ENCODE measurements at places on chromosomes 1 and 21.

GRCh38 chr1:185091480-185091879, 46.1 kb downstream of the RNF2 start:
- DNase-seq, result no peak

DNA sequence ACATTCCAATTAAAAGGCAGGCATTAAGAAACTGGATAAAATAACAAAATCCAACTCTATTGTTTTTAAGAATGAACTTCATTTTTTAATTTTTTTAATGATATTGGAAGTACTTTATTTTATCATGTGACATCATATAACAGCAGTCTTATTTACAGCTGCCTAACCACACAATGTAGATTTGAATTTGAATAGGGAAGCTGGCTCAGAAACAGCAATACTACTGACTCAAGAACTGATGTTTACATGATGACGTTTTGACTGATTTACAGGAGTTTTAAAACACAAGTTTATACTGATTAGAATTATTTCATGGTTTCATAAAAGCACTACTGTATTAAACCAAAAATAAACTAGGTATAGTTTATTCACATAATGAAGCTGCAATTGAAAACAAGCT, 348.7 kb upstream of the NR5A2 start:
- DNase-seq, result no peak

DNA sequence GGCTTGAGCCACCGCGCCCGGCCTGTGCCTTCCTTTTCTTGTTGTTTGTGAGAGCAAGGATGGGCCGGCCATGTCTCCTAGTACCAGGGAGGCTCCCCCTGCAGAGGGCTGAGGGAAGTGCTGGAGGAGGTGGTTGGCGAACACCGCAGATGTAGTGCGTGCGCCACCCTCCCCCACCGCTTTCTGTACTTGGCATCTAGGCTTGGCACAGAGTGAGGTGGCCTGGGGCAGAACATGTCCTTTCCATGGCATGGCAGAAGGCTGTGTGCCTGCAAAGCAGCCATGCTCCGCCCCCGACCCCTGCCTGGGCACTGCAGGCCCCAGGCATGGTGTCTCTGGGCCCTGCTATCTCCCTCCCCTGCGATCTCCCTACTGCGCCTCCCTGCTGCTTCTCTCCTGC, 30.7 kb downstream of the ALPL start:
- no peak for DNase-seq

- no peak for DNase-seq
Measured at GRCh38 chr1:224253721-224254120, 70.7 kb downstream of the DEGS1 start.

DNA sequence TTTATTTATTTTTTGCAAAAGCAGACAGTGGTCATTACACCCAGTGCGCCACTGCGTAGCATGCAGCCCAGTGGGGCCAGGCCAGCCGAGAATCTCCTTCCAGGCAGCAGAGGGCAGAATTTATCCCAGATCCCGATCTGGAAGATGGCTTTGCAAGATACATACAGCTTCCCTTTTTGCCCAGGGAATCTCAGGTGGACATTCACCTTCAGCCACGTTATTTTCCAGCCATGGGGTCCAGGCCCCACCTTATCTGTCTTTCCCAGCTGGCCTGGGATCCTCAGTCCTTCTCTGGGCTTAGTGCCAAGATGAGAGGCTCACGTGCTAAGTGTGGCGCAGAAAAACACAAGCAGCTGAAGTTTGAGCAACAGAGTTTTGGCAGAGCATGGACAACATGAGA, 123.6 kb downstream of the AJAP1 start:
- DNase-seq, result no peak

GRCh38 chr21:25467896-25468295, 139.4 kb downstream of the MRPL39 start:
- DNase-seq, result no peak

Measured in stimulated activated CD4-positive, alpha-beta T cell treated with anti-CD3 and anti-CD28 coated beads, Interleukin-1b, Interleukin-23, amount 100 ng/mL, for 1 hour (primary cell).